ENCODE measurements at places on chromosomes 2 and 18.

DNA sequence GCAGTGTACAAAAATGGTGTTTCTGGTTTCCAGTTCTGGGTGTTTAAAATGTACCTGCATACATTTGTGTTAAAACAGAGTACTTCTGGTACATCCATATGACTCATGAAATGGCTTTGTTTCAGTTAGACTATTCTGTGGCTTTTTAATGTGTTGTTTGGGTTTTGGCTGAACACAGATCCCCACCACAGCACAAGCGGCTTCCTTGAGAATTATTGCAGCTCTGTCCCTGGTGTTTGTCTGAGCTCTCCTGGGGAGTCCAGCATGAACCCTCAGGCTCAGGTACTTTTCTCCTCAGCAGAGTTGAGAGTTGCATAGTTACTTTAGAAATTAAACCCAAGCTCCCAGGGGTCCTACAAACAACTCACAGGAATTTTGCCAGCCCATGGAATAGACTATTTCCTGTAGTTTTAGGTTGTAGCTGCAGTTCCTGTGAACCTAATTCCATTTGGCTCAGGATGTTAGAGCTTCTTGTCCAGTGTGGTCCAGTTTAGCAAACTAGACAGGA is 64.8 kb upstream of the EML6 start:
- no peak for DNase-seq

- DNase-seq, result no peak
Measured at GRCh38 chr2:222862106-222862908, 1.5 kb downstream of the ACSL3 start.

DNA sequence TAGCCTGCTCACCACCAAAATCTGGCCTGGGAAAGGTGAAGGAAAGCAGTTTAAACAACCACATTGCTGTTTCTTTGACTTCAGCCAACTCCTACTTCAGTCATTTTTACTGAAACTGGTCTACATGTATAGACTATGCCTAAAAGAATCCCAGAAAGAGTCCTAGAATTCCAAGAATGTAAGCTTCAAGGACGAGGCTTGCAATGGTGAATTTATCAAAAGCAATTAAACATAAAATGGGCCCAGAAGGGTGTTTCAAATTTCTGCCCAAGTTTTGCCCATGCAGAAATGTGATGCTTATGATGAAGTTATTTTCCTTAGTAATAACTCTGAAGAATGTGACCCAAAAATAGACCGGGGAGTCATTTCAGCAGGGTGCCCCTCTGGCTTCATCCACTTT is 16.6 kb downstream of the EN1 start:
- no peak for DNase-seq

- DNase-seq, result no peak
Measured at GRCh38 chr2:119544075-119544938, at the start of gene CFAP221. Gene CFAP221 (plus strand): TSS chr2:119544449. CDS start chr2:119546132, 1,683 bp downstream.

DNA sequence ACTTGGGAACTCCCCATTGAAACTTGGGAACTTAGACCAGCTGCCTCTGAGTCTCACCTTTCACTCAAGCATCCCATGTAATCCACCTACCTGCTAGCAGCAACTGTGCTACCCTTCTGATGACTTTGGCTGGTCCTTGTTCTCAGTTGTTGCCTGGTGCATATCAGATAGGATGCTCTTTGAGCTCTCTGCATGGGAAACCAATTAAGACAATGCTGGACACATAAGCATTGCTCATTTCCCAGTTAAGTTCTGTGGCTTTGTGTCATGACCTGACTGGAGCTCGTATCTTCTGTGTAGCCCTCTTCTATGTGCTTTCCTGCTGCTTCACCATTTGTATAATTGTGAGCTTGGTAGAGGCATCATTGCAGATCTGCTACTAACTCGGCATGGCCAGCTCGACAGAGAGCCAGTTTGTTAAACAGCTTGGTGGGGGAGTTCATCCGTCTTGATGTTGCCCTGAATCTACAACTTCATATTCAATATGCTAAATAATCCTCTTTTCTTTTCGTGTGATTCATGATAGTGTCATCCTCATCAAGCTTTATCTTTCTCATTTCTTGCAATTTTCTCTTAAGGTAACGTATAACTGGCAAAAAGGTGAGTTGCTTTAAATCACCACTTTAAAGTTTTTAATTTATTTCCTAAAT is 447.5 kb upstream of the SLC14A2 start:
- no peak for DNase-seq
